Caudate nucleus (tissue), 63 donors: ENCODE measurements at places on chromosomes 11 and 22.

GRCh38 chr11:78878631-78879030 lies 304.0 kb upstream of the NARS2 start:
- DNase-seq: no peak

DNA sequence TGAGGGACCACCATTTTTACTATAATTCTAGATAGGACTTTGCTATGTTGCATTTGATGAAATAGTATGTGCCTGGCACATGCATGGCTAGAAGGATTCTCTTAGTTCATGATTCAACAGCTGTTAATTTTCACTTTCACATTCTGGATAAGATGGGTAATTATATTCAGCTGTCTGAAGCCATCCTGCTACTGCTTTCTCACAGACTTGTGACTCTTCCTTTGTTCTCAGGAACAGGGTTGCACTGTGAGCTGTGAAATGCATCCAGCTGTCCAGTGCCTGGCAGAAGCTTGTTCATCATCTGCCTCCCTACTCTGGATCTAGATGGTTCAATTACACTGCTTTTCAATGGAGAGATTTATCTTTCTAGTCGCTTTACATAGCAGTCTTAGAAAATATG lies 610.1 kb upstream of the ANO5 start:
- no peak for DNase-seq

GRCh38 chr22:42248995-42249394 lies 21.5 kb downstream of the TCF20 start:
- DNase-seq: no peak

GRCh38 chr11:48170241-48171233 lies 46.1 kb upstream of the OR4B1 start:
- no peak for DNase-seq

DNA sequence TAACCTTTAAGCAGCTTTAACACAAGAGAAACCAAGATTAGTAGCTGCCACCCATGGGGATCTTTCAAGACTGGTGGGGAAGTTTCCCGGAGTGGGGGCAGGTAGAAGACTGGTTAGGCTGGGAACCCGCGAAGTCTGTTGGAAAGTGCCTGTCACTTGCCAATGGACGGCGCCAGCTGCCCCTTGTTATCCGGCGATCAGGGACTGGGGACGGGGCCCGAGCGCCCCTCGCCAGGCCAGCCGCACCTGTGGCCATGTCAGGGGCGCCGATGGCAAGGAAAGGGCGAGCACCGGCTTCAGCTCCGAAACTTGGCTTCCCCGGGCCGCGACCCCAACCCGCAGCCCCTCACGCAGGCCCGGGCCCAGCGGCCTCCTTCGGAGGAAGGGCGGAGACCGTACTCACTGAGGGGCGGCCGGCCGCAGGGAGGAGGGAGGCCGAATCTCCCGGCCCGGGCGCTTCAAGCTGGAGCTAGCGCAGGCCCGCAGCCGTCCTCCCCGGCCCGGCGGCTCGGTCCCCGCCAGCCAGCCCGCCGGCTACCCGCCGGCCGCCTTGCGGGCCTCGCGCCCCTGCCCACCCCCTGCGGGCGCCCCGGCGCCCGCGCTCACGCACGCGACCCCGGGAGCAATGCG lies 539 bp downstream of the EIF4ENIF1 start:
- no peak for DNase-seq

GRCh38 chr22:24216541-24217209 lies 28.2 kb downstream of the GGT5 start:
- no peak for DNase-seq

GRCh38 chr11:65357856-65358356 lies 3.4 kb downstream of the TIGD3 start:
- no peak for DNase-seq

GRCh38 chr11:129283141-129283540 lies 91.0 kb upstream of the ARHGAP32 start:
- DNase-seq: no peak

DNA sequence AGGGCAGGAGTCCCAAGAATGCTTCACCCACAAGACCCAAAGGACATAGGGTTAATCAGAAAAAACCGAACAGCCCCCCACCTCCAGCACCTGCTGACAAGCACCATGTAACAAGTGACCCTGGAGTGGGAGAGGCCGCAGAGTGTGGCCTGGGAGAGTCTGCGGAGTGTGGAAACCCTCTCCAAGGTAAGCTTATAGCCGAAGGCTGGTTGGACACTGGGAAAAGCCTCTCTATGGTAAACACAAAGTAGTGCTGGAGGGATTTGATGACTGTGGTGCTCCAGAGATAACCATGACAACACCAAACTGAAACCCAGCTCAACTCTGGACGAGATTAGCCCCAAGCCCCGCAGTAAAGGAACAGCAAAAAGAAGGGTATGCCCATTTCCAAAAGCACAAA lies 19.2 kb downstream of the ASCL2 start:
- DNase-seq: no peak

DNA sequence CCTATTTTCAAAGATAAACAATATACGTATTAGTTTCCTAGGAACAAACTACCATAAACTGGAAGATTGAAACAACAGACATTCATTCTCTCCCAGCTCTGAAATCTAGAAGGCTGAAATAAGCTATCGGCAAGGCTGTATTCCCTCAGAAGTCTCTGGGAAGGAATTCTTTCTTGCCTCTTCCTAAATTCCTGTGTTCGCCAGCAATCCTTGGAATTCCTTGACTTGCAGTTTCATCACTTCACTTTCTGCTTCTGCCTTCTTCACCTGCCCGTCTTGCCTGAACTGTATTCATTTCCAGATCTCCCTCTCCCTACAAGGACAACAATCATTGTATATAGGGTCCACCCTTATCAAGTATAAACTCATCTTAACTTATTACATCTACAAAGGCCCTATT lies 17.7 kb upstream of the PRDM10 start:
- DNase-seq: no peak

DNA sequence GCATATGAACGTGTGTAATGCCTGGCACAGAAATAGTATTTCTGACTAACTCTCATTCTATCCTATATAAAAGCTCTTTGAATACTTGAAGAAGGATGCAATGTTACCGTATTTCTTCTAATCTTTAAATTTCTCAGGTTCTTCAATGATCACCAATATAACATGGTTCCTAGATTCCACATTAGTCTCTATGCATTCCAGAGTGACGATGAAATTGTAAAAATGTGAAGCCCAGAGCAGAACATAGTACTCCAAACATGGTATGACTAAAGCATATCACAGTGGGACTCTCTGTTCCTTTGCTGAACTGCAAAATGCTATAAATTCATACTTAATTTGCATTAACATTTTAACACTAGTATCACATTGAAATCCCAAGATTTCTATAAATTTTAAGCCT lies 877.6 kb upstream of the CHORDC1 start:
- no peak for DNase-seq

DNA sequence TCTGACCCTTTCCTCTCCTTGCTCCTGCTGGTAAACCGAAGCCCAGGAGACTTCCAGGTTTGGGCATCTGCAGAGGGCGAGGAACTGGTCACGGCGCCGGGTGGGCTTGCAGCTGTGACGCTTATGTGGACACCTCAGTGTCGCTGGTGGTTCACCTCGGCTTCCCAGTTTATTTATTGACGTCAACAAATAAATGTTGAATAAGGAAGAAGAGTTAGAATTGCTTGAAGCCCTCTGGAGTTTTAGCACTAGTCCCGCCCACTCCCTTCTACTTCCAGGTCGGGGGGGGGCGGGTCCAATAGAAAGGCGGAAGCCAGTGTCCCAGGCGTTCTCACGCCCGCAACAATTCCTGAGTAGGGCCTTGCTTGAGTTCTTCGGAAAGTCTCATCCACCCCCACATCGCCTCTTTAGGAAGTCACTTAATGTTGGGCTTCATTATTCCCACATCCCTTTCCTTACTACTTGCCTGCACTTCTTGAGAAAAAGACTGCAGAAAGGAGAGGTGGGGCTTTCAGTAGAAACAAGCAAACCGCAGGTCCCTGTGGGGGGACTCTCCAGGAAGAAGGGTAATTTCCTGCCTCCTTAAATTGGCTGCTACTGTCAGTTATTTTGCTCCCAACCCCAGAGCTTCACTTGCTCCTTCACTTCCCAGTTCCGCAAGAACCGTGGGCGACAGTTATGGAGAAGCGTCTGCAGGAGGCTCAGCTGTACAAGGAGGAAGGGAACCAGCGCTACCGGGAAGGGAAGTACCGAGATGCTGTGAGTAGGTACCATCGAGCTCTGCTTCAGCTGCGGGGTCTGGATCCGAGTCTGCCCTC lies at the start of gene TTC9C:
TSS of gene TTC9C (plus strand) at position 316 of the 818 bp plus-strand sequence. CDS start at position 679, 363 bp downstream.
- DNase-seq: peak; percentile 77

DNA sequence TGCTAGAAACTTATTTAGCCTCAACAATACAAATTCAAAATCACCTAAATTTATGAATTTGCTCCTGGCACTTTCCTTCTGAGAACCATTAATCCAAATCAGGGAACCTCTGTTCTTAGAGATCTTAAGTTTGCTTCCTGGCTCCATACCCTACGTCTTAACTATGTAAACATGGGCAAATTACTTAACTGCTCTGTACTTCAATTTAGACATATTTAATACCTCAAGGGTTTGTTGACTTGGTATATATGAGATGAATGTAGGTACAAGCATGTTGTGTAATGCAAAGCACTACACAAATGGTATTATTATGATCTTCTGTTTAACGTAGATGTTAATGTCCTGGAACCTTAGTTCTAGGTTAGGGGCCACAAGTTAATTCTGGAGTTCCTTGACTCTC lies 22.6 kb upstream of the ARHGAP20 start:
- no peak for DNase-seq

- peak; percentile 54 for DNase-seq
Measured at GRCh38 chr11:8699903-8700302, 17.3 kb downstream of the RPL27A start.

DNA sequence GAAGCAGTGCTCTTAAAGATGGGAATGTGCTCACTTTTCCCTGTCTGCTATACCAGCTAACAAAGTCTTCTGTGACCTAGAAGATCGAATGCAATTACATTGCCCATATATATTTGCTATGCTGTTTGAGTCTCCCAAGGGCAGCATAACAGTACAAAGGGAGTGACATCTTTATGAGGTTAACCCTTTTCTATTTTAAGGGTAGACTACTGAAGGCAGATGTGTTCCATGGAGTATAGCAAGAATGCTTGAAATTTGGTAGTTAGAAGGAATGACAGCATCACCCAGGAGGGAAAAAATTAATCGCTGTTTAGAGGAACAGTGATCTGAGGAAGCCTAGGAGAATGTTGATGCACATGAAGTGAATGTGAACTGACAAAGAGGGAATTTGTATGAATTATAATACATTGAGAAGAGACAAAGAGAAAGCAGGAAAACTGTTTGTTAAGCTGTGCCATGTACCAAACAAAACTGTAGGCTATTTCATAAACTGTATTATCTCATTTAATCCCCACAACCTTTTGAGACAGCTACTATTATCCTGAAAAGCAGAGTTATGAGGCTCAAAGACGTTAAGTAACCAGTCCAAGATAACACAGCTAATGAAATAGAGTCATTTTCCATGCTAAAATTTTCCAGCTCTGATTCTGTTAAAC lies 13.0 kb downstream of the MAML2 start:
- no peak for DNase-seq

GRCh38 chr22:21103633-21104032 lies 57.9 kb downstream of the LRRC74B start:
- DNase-seq: no peak

GRCh38 chr22:45180146-45180679 lies 16.5 kb downstream of the NUP50 start:
- no peak for DNase-seq

DNA sequence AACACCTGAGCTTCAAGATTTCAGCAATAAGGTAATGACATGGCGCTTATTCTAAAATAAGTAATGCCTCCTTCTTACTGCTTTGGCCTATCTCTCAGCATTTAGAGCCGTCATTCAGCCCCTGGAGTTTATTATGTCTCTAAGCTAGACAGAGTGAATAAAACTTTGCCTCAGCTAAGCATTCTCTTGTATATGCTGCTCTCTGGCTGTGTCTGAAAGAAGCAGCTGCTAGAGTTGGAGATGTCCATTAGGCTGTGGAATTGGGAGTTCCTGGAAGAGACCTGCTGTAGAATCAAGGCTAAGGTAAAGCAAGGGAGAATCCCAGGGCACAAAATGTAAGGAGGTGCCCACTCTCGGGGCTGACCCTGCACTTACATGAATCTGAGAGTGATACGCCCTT lies 35.5 kb upstream of the TTC12 start:
- no peak for DNase-seq

DNA sequence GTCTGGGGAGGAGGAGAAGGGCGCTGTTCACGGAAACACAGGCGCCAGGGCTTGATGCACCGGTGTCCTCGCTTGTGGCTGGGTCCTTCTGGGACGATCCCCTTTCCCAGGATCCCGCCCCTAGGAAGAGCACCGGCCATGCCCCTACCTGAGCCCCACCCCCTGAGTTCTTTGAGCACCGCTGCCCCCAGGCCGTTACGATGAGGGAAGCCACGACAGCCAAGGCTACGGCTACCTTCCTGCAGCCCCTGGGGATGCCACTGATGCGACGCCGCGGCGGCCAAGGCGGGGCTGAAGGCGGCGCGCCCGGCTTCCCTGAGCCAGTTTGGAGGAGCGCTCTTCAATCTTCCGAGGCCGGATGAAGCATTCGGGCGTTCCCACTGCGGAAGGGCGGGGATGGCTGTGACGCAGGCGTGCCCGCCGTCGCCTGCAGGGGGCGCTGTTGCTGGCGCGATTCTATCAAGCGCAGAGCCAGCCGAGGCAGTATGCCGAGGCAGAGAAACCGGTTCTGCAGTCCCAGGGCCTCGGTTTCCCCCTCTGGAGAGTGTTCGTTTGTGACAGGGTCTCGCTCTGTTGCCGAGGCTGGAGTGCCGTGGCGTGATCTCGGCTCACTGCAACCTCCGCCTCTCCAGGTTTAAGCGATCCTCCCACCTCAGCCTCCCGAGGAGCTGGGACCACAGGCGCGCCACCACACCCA lies 9.7 kb upstream of the NEFH start:
- DNase-seq: no peak

- DNase-seq: no peak
Measured at GRCh38 chr22:19816372-19817119, 38.1 kb downstream of the GNB1L start.

GRCh38 chr22:42857845-42858481 lies 890 bp upstream of the ARFGAP3 start:
- no peak for DNase-seq

DNA sequence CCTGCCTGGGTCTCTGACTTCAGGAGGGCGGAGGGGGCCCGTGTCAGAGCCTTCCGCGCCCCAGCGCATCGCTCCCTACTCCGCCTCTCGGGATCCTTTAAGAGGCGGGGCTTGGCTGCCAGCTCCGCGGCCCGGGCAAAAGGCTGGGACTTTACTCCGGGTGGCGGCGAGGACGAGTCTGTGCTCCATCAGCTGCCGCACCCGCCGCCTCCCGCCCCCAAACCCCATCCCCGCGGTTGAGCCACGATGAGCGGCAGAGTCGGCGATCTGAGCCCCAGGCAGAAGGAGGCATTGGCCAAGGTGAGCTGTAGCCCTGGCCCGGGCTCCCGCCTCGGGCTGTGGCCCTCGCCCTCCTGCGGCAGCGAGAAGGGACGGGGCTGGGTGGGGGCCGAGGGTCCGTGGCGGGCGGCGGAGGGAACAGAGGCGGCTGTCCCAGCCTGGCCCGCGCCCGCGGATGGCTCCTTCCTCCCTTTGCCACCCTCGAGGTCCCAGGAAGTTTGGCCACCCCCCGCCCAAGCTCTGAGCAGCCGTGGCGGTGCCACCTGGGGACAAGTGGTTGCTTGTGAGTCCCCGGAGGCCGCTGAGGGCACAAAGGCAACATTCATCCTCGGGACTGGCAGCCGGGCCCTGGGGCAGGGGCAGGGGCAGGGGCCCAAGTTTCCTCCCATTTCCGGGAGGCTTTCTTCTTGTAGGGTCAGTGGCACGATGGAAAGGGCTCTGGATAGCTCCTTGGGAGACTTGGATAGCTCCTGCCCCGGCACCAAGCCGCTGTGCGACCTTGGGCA lies at the start of gene SEC14L2:
TSS of gene SEC14L2 (plus strand) at position 148 of the 785 bp plus-strand sequence. CDS start at position 247, 99 bp downstream.
- DNase-seq: peak; percentile 81

- DNase-seq: no peak
Measured at GRCh38 chr11:132770829-132771530, 761.3 kb downstream of the OPCML start.
